ENCODE measurements at places on chromosomes 16 and 17. TPM values are rescaled to one million over a fixed set of nuclear protein-coding genes. Genes with fewer than 3 reads are reported as not detected.
A peak's percentile ranks its signal among the peaks of the same experiment; 100 is the strongest.

TMEM238L gene
- polyA plus RNA-seq: 7.8 TPM

DNA sequence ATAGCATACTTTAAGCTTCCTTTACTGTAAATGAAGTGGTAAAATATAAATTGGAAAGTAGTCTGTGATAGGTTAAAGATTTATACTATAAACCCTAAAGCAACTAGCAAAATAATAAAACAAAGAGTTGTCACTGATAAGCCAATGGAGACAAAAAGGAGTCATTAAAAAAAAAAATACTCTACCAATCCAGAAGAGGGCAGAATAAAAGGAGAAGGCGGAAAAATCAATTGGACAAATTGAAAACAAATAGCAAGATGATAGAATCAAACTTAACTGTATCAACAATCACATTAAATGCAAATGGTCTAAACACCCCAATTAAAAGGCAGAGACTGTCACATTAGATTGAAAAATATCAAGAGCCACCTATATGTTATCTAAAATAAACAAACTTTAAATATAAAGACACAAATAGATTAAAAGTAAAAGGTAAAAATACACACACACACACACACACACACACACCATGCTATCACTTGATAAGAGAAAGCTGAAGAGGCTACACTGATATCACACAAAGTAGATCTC lies 71.8 kb downstream of the CACNG1 start:
- no peak for DNase-seq

DNA sequence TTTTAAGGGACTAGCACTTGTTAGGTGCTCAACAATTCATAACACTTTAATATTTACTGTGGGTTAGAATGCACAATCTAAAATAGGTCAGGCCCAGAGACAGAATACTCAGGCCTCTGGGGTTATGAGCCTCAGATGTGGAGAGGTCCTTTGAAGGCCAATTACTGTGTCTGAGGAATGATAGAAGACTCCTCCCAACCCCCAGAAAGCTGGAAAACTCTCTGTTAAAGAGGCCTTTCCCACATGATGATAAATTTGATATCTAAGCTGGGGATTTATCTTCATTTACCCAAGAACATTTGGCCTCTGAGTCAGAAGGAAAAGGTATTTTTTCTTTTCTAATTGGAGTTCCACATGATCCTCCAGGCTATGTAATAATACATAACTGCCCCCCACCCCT lies 41.1 kb upstream of the MMD start:
- no peak for DNase-seq

- no peak for DNase-seq
Observed at GRCh38 chr17:10631048-10631700, 25.9 kb downstream of the MYH3 start.

ANKRD40CL gene
- not detected for polyA plus RNA-seq

NGFR gene
- 6.4 TPM for polyA plus RNA-seq

- no peak for DNase-seq
Observed at GRCh38 chr17:71870546-71870862, 250.3 kb upstream of the SOX9 start.

- no peak for DNase-seq
Observed at GRCh38 chr17:82383411-82383810, 11.8 kb downstream of the UTS2R start.

TBC1D28 gene
- not detected for polyA plus RNA-seq

GRCh38 chr17:15039366-15039765 lies 225.8 kb downstream of the PMP22 start:
- no peak for DNase-seq

GRCh38 chr16:49969091-49970030 lies 55.7 kb upstream of the CNEP1R1 start:
- DNase-seq: no peak

GRCh38 chr17:70336411-70336810 lies 167.1 kb downstream of the KCNJ2 start:
- no peak for DNase-seq

- DNase-seq: no peak
Observed at GRCh38 chr16:65015599-65015998, 106.3 kb downstream of the CDH11 start.

- no peak for DNase-seq
Observed at GRCh38 chr17:80927791-80928216, 63.8 kb upstream of the CHMP6 start.

DNA sequence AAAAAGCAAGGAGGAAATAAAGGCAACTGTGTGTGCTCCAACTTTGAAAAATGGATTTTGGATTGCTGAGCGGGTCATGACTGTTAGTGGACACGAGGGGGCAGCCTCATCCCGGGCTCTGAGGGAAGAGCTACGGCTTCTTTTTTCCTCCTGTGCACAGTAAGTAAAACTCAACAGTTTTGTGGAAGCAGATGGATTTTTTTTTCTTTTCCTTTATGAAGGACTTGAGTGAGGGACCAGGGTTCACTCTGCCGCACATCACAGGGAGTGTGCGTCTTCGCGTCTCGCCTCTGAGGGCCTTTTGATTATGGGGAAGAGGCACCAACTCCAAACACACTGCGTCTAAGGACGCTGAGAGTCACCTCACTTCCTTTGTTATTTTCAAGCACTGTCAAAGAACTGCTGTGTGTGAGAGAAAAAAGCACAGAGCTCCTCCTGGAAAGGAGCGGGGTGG lies 80.3 kb upstream of the GOT2 start:
- DNase-seq: peak; percentile 44

SAMD14 gene
- 20.9 TPM for polyA plus RNA-seq

DNA sequence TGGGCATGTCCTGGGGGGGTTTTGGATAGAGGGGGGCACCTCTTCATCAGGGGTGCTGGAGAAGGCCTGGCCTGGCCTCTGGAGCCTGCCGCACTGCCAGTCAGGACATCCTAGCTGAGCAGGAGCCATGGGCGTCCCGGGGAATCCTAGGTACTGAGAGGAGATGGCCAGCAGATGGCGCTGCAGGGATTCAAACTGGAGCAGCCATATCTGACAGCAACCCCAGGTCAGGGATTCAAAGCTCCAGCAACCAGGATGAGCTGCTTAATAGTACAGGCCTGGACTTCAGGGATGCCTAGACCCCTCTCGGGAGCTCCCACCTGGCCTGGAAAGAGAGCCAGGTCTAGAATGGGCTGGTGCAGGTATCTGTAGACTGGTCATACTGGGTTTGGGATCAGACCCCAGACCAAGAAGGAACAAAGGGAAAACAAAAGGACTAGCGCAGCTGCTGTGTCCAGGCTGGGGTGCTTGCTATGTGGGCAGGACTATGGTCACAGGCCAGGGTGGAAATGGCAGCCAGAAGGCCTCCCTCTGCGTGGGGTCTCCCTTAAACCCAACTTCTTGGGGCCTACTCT lies 306.9 kb upstream of the RBFOX1 start:
- DNase-seq: peak; percentile 48

DNAI2 gene
- polyA plus RNA-seq: not detected

DNA sequence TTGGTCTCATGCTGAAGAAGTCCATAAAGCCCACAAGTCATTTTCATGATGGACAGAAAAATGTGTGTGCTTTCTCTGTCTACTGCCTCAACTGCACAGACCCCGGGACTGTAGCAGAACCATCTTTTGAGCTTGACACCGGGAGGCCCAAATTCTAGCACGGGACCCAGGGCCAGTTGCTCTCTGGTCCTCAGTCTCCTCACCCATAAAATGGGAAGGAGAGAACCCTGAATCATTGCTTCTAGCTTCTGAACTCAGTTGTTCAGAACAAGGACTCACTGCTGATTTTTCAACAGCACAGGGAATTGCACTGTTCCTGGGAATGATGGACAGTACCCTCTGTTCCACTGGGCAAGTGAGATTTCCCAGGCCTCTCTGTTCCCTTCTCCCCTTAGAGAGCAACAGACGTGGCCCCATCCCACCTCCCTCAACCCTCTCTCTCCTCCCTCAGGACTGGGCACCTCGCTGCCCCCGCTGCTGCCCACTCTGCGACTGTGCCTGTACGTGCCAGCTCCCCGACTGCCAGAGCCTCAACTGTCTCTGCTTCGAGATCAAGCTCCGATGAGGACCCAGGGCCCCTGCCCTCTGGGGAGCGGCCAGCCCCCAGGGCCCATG lies 2.2 kb upstream of the ALDOA start:
- no peak for DNase-seq

TMEM92 gene
- polyA plus RNA-seq: 1.7 TPM

DNA sequence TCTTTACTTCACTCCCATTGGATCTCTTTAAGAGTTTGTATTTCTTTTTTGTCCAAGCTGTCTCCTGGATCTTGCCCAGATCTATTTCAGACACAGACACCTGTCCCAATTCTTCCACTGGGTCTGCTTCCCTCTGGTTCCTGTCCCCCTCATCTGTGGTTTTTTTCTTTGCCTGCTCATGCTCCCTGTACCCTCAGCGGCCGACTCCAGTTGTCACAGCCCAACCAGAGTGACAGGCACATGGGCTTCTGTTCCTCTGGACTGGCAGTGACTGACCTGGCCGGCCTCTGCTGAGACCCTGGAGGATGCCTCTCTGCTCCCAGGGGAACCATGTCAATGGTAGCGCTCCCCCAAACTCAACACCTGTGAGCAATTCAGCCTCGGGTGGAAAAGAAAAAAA lies 142.6 kb downstream of the WSCD1 start:
- no peak for DNase-seq

DNA sequence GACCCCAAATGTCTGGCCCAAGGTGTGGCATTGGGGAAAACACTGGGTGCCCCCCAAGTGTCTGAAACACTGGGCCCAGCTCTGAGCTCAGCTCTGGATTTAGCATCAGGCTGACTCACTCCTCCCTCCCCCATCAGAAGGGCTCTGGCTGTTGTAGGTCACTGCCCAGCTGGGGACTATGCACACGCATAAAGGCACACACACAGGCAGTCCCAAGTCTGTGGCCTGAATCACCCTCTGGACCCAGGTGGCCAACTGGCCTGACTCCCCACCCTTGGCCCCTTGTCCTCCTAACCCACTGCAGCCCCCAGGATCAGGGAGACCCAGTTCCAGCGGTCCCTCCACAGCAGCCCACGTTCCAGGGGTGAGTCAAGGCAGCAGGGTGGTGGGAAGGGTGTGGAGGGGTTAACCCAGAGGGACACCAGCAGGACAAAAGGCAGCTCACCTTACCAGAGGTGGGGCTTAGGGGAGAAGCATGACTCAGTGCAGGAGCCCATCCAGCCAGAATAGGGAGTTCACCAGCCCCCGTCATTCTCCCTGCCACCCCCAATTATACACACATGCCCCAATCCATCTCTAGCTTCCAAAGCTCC lies 47.0 kb downstream of the MYO18A start:
- no peak for DNase-seq

ITPRIPL2 gene
- polyA plus RNA-seq: 17.0 TPM

DNA sequence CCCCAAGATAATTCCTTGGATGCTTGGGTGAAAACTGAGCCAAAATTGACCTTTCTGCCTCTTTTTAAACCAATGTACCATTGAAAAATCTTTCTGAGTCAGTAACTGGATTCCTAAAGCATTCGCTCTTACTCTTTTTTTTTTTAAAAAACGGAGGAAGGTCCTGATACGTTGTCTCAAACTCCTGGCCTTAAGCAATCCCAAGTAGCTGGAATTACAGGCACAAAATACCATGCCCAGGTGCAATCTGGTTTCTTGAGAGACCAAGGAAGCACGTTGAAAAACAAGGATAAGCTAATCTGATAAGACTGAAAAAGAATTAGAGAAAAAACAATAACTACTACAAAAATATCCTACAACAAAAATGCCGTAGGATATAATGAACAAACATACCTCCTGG lies 136.5 kb downstream of the SSH2 start:
- DNase-seq: no peak

- DNase-seq: no peak
Observed at GRCh38 chr17:41860254-41860931, 4.8 kb downstream of the KLHL11 start.

DNA sequence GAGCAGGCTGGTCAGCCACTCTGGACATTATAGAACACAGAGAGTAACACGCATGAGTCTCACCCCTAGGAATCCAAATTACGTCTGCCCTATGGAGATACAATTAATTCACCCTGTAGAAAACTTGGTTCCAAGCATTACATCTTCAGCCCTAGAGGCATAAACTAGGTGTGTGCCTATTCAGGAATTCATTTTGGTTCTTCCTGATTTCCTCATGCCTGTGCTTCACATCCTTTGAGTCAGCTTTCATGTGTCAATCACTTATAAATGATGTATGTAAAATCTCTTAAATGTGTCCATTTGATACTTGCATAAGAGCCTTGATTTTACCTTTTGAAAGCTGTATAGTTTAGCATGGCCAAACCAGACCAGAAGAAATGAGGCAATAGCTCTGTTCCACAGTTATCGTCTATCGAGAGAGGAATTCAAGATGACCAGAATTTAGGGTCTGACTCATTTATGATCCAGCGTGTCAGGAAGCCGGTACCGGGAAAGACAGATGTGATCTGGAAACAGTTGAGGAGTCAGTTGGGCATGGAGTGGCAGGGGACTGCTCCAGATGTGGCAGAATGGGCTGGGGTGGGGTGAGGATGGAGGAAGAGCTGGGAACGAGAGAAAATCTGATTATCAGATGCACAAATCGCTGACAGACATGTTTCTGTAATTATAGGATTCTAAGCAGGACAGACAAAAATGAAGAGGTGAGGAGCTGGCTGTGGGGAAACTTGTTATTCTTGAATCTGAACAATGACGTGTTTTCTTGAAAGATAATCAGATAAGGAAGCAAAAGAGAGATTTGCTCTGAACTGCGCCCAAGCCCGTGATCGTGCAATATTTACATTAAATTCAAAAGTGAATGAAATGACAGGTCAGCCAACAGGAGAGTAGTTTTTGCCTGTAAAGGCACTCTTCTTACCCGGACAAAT lies 76.7 kb downstream of the C16orf95 start:
- DNase-seq: no peak

EVPL gene
- 19.3 TPM for polyA plus RNA-seq

- no peak for DNase-seq
Observed at GRCh38 chr16:82713778-82714177, 87.0 kb downstream of the CDH13 start.

HOXB6 gene
- 94.7 TPM for polyA plus RNA-seq

DNA sequence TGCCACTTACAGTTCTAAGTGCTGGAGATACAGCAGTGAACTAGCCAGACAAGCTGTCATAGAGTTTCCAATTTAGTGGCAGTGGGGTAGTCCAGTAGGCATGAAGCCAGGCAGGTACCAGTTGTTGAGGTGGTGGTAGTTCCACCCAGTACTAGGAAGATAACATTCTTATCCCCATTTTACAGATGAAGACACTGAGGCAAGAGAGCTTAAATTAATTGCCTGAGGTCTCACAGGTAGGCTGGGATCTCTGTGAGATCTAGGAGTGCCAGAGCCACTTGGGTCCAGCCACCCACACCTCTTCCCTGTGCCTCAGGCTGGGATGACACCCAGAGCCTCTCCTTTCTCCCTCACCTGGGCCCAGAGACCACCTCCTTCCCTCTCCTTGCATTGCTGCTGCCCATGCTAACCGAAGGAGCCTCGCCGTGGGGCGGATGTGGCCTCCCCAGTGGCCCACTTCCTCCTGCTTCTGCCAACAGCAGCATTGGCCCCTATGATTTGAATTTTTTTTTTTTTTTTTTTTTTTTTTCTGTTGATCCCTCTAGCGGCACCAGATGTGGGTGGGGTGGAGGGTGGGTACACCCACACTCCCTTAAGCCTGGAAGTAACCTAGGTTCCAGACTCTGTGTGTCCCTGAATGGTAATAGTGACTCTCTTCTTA lies 114.0 kb downstream of the PRKCB start:
- no peak for DNase-seq

- DNase-seq: no peak
Observed at GRCh38 chr16:10312008-10312407, 73.9 kb upstream of the ATF7IP2 start.

GRCh38 chr16:1635070-1635469 lies 22.9 kb downstream of the CRAMP1 start:
- no peak for DNase-seq
